Endodermal cell (in vitro differentiated cells): ENCODE measurements at places on chromosomes 4 and X.

- no peak for DNase-seq
Observed at GRCh38 chr4:150962245-150962644, 52.8 kb downstream of the LRBA start.

DNA sequence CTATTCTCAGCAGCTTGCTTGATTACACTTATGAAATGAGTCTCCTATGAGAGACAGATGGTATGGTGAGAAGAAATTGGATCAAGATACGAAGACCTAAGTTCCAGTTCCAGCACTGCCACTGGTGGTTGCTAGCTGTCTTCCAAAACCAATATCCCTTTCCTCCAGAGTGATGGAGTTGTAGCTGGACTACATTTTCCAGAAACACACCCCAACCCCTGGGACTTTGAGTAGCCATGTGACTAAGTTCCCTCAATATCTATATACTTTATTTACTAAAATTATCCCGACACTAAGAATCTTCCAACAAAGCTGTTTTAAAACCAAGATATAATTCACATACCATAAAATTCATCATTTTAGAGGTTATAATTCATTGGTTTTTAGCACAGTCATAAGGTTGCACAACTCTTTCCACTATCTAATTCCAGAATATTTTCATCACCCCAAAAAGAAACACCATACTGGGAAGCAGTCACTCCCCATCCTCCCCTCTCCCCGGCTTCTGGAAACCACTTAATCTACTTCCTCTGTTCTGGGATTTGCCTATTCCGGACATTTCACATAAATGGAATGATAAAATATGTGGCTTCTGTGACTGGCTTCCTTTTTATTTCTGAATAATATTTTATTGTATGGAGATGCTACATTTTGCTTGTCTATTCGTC lies 118.0 kb downstream of the MANBA start:
- no peak for DNase-seq

GRCh38 chr4:107098401-107098800 lies 62.3 kb upstream of the DKK2 start:
- peak; percentile 57 for DNase-seq

- peak; percentile 77 for DNase-seq
Observed at GRCh38 chrX:95318882-95319281, 1365.8 kb upstream of the DIAPH2 start.
